ENCODE measurements at places on chromosomes 16 and 17.

DNA sequence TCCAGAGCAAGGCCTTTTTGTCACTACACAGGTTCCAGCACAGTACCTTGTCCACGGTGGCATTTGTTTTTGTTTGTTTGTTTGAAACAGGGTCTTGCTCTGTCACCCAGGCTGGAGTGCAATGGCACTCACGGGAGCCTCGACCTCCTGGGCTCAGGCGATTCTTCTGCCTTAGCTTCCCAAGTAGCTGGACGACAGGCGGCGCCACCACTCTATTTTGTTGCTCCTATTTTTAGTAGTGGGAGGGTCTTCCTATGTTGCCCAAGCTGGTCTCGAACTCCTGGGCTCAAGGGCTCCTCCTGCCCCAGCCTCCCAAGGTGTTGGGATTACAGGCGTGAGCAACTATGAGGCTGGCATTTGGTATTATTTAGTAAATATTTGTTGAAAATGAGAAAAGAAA, 10.3 kb downstream of the MRC2 start:
- DNase-seq: no peak

DNA sequence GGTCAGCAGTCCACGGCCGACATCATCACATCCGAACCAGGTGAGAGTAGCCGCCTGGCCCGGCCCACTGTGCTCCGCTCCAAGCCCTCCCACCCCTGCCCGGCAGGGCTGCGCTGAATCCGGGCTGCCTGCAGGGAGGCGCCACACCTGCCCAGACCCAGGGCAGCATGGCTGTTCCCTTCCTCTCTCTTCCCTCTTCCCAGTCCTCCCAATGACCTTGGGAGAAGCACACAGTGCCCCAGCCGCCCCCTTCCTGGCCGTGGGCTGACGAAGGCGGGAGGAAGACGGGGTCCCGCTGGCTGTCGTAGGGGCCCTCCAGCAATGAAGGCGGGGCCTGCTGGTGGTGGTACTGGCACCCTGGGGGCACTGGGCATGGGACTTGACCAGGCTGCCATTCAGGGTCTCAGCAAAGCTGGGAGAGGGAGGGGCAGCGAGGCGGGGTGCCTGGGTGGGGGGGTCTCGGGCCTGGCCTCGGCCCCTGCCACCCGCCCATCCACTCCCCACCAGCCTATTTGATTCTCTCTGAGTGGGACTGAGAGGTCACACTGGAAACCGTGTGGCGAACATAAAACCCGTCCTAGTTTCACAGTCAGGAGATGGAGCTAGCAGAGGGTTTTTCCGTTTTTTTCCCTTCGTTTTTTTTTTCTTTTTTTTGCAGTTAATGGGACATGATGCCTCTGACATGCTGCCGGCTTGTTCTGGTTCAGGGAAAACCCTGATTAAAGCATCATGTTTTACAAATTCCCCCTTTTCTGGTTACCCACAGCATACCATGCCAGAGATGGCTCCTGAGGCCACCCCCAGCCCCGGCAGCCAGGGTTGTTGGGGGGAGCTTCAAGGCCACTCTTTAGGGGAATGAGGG, 50.6 kb downstream of the BAHCC1 start:
- no peak for DNase-seq

DNA sequence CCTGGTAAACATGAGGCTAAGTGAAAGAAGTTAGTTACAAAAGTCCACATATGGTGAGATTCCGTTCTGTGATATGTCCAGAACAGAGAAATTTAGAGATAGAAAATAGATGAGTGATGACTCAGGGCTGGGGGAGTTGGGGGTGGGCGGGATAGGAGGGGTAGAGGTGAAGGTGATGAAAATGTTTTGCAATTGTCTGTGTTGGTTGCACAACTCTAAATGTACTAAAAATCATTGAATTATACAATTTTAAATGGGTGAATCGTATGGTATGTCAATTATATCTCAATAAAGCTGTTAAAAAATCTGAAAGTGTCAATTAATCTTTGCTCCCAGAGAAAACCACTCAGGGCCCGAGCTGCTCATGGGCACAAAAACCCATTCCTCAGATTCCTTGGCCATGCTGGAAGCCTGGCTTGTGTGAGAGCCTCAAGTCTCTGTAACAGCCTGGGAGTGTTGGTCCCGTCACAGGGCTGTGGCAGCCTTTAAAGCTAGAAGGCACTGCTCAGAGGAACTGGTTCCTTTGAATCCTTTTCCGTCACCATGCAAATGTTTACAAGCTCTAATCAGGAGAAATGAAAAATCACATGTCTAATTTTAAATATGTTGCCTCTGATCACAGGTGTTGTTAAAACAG, 225.3 kb downstream of the WWOX start:
- DNase-seq: no peak

DNA sequence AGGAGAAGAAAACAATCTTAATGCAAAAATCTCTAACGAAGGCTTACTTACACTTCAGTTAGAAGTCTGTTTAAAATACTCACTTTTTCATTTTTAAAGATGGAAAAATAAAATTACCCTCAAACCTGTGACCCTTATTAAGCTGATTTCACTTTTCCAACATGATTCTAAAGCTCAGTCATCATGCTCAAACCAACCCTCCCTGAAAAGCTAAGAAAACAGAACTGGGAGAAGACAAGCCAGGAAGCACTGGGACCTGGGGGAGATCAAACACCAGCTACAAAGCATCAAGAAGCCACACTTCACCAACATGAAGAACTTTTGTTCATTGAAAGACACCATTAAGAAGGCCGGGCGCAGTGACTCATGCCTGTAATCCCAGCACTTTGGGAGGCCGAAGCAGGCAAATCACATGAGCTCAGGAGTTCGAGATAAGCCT, 88.8 kb downstream of the LITAF start:
- no peak for DNase-seq

DNA sequence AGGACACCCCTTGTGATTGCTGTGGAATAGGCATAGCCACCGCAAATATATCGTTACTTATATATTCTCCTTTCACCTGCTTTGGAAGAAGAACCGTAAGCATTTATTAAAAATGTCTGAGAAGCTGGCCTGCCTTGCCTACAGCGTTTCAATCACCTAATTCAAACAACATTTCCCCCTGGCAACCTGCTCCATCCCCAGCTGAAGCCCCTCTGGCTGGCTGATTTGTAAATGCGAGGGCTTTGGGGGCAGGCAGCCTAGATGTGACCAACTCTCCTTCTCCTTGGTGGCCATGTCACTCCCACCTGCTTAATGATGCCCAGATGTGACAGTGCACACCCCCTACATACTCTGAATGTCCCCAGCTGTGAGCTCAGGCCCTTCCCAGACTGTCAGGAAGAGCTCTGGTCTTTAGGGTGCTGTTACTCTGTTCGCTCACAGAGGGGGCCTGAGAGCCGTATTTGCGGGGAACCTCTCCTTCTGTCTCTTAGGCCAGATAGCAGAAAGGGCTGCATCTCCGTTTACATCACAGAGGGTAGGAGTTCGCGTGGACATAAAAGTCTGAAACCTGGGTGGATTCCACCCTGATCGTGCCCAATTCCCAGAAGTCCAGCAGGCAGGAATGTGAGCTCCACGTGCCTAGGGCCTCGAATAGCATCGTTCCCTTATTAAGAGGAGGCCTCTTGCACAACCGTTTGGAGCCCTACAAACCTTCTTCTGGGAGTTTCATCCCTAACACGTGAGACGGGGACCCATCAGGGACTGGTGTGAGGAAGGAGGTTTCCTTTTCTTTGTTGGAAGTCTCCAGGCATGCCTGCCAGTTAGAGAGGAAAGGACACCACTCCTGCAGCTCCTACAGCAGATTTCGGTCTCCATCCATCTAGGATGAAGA, 2.4 kb upstream of the SDK2 start:
- DNase-seq: peak; percentile 59

- DNase-seq: no peak
These were observed 741.1 kb downstream of the CDH11 start for GRCh38 chr16:64380751-64381150.
